M059J (cell line): ENCODE measurements at places on chromosomes 7 and 10.

DNA sequence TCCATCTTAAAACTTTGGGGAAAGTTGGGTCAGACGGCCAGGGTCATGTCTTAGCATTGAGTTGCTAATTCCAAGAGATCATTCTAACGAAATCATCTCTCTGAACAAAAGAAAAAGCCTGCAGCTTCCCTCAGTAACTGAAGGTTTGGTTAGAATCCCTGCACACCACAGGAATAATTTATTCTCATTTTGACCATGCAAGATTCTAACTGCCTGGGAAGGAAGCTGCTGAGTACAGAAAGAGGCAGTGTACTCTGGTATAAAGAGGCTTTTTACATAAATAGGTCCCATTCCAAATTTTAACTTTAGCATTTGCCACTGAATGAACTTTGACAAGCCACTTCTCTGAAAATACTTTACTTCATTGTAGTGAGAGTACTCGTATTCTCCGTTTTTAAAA, 76.9 kb upstream of the RSBN1L start:
- no peak for DNase-seq

DNA sequence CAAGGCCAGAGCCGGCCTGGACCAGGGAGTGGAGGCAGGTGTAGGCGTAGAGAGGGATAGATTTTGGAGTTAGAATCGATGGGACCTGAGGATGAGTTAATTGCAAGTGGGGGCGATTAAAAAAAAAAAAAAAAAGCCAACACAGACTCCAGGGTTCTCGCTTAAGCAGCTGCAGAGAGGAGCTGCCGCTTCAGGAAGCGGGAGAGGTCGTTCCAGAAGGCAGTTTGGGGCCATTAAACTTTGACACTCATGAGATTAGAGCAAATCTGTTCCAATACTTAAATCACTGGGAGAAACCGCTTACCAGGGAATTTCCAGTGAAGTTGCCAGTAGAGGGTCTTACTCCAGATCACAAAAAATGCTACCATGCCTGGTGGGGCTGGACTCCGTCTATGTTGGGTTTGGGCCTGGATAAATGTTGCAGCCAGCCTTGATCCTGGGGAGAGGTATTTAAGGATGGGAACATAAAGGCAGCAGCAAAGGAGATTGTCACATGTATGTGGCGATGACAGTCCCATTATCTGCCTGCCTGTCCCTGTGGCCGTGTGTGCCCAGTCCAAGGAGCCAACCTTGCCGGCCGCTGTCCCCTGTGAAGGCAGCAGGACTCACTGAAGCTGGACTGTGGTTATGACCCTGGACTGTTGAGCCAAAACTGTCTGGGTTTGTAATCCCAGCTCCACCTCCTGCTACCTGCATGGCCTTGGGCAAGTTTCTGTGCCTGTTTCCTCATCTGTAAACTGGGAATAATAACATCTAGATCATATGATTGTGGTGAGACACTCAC, 23.9 kb upstream of the GRID1 start:
- no peak for DNase-seq

DNA sequence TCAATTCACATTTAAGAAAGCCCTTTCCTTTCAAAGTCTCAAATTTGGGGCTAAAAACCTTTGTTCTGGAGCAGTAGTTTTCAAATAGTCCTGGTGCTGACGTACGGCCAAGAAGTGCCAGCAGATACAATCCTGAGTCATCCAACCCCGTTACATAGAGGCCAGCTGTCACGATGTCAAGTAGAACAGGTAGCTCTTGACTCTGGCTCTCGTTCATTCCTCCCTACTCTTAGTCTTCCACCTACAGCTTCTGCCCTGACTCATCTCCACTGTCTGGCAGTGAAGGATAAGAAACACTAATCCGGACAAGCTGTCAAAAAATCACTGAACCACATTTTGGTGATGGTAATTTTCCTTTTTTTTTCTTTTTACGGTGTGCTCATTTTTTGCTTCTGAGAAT, 132.4 kb upstream of the PTN start:
- peak; percentile 48 for DNase-seq

- DNase-seq, result peak; percentile 18
Observed at GRCh38 chr10:11472158-11472753, 139.2 kb downstream of the USP6NL start.

- no peak for DNase-seq
Observed at GRCh38 chr10:30883116-30883515, 148.5 kb downstream of the ZNF438 start.

GRCh38 chr10:31099094-31099493, 67.4 kb upstream of the ZNF438 start:
- no peak for DNase-seq

- DNase-seq, result peak; percentile 32
Observed at GRCh38 chr10:110413903-110414547, 83.7 kb upstream of the DUSP5 start.

DNA sequence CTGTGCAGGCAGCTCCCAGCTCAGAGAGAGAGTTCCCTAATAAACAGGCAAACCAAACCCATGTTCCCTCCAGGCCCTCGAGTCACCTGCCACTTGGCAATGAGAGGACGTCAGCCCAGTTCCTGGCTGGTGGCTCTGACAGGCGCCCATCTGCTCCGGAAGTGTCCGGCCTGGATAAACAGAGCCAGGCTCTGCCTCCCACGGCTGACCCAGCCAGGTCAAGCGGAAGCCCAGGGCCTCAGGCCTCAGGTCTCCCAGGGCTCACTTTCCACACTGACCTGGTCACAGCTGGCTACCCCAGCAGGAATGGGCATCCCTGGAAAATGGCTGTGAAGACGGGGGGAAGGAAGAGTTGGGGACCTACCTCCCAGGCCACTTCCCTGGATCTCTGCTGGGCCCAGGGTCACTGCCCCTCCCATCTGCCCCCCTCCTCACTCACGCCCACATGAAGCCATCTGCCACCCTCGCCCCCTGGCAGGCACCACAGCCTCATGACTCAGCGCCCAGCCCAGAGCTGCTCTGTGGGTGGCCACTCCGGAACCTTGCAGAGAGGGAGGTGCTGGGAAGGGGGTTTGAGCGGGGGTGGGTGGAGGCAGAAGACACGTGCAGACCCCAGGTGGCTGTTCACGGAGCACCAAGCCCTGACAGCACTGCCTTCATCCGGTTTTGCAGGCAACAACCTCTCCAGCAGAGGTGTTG, 37.4 kb upstream of the DUSP5 start:
- peak; percentile 88 for DNase-seq

DNA sequence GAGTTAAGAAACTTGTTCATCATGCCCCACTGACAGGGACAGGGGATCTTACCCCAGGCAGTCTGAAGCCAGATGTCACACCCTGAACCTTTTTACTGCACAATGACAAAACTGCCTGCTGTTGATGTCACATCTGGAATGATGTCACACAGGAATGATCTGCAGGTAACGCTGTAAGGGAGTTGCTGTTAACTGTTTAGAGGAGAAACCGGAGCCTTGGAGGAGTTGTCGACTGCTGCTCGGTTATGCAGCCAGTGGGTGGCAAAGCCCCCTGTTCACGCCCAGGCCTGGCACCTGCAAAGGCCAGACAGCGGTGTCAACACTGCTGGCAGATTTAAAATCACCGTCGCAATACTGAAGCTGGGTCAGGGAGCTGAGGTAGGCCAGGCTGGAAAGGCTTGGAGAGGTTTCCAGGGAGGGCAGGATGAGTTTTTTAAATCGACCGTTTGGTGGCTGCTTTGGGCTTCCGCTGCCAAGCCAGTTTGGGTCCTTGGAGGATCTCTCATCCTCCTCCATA, 10.0 kb upstream of the SLIT1 start:
- peak; percentile 5 for DNase-seq

DNA sequence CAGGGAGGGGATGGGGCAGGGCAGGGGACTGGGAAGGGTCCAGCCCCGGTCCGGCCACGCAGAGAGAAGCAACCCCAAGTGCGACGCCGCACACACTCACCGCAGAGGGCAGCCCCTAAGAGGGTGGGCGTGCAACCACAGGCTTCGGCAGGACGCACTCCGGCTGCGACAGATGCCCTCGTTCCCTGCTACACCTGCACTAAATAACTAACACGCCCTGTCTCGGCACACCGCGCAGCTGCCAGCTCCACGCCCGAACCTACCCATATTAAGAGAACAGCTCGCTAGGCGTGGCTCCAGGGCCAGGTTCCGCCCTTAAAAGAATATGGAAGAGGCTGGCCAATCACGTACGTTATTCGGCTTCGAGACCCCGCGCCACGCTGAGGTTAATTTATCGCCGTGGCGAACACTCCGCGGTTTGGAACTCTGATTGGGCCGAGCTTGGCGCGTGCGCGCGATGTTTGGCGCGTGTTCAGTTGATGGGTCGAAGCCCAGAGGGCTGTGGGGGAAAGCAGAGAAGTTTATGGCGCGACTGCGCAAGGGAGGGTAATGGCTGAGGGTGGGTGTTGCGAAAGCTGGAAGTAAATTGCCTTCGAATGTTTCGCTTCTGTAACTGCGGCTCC, 91.1 kb downstream of the OR13A1 start:
- no peak for DNase-seq

- no peak for DNase-seq
Observed at GRCh38 chr10:73647875-73648651, 6.8 kb upstream of the MYOZ1 start.

DNA sequence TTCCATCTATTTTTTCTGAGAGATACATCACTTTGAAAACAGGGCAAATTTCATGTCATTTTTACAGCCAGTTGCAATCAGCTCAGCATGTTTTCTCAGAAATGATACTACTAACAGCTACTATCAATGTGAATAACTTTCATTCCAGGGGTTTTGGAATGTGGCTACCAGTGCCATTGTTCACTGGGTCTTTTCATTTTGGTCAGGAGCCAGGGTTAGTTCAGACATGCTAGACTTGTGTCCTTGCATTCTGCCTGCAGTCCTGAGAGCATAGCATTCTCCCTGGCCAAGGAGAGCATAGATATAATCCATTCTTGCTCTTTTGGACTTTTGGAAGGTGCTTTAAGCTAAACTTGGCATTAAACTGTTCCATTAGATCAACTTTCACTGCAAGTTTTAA, 160.9 kb upstream of the NEBL start:
- DNase-seq, result no peak

DNA sequence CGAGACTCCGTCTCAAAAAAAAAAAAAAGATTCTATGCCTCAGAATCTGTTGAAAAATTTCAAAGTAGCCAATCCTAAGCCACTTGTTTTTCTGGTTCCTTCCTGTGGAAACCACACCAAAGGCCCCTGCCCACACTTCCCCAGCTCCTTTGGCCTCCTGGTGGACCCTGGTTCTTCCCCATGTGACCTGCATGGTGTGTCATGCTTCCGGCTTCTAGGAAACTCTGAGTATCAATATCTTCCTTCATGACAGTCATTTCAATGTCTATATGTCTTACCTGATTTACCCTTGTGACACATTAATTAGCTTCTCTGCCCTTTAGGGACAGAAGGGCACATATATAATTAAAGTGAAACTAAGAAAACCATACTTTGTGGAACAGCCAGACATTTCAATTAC, 80.4 kb upstream of the GRB10 start:
- no peak for DNase-seq

DNA sequence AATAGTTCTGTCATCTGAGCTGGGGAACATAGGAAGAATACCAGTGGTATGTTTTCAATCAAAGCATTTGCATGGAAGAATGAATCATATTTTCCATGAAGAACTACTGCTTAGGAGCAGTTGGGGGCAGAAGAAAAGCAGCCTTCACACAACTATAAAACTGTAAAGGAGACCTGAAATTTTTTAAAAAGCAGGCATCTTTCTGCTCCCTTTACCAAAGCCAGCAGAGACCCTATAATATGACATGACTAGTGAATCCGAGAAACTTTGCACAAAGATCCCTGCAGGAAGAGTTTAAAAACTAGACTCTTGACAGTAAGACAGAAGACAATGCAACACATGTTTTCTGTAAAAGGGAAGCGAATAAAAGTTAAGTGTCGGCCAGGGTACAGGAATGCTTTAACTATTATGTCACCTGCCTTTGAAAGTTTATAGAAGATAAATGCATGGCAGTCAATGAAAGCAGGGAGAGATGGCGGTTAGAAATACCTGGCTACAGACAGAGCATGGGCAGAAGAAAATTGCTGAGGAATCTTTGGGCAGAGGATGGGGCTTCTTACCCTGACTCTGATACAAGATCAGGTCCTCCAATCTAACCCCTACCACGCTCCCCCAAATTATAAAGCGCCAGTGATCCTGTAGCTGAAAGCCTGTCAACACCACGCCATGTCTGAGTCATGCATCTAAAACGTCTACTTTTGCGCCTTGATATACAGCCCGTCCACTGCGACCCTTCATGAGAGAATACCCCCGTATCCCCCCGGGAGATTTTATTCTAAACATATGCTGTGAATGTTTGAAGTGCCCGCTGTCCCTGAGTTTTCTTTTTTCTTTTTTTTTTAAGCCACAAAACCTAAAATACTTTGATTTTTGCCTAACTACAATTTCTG, 93.1 kb downstream of the GLI3 start:
- DNase-seq, result no peak

DNA sequence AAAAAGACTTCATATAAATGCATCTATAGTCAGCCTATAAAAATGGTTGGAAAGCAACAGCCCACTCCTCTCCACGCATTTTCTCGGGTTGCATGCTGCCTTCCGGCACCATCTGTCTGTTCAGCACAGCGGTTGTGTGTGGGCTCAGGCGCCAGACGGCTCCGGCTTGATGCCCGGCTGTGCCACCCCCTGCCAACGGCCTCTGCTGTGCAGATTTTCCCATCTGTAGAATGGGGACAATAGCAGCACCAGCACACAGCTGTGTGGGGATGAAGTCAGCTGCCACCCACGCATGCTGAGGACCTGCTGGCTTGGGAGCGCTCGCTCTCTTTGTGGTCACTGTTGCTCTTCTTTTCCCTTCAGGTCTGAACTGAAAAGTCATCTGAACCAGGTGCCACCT, 19.5 kb downstream of the PRKAG2 start:
- DNase-seq, result no peak

DNA sequence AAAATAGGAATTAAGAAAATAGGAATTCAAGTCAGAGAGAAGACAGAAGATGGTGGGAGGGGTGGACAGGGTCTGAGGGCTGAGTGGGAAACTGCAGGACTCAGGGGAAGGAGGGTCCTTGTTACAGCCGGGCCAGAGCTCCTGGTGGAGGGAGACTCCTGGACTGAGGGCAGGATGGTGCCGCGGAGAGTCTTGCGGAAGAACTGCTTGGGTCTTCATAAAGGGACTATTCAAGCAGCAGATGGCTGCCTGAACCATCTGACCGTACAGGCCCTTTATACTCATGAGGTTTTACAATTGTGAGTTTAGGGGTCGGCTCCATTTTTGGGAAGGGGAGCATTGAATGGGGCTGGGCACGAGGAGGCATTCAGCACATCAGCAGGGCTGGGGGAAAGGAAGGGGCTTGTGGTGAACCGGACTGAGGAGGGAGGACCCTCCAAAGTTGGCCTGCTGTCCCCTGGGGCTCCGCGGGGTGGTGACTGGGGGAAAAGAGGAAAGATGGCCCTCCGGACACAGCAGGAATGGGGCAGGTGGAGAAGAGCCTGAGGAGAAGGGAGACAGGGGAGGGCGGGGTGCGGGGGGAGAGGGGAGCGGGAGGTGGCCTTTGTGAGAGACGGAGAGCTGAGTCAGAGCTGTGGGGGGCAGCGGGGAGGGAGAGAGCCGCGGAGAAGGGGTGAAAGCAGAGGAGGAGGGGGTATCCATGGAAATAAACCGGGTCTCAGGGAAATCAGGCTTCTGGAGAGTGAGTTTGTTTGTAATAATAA, 1.5 kb downstream of the FAM131B start:
- DNase-seq, result no peak
